ENCODE measurements at places on chromosomes 5 and 9. TPM values are rescaled to one million over a fixed set of nuclear protein-coding genes. Genes with fewer than 3 reads are reported as not detected.

GABRP gene
- not detected for total RNA-seq

CDKN2B gene
- total RNA-seq, result 1.4 TPM

ACSL6 gene
- 2.5 TPM for total RNA-seq

TMEM167A gene
- 78.7 TPM for total RNA-seq

IGIP gene
- 2.4 TPM for total RNA-seq

C9orf50 gene
- not detected for total RNA-seq

GRCh38 chr5:142104491-142104890 is 4.1 kb upstream of the NDFIP1 start:
- no peaks in the 10 kb centered on the region for H3K36me3 ChIP-seq
- DNase-seq, result no peak
- H3K4me1 ChIP-seq, result peaks cover 9% of the 10 kb centered on the region
- H3K4me3 ChIP-seq, result no peak overlapping the region

DNA sequence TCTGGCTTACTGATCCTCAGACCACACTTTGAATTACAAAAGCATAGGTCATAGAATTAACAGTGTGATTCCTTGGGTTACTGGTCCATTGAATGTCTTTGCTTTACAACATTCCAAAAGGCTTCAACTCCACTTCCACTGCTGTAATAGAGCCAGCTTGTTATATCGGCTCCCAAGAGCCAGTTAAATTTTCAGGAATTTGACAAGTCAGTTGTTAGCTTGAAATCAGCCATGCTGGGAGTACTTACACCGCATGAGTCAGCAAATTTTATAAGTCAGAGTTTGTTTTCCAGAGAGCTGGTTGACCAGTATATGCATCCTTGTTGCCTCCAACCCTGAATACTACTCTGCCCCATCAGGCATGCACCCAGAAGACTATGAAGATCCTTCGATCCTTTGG is 73.1 kb downstream of the FOXB2 start:
- H3K36me3 ChIP-seq, result no peaks in the 10 kb centered on the region
- no peak overlapping the region for H3K4me3 ChIP-seq

GRCh38 chr9:122158202-122158601 is 1.4 kb downstream of the NDUFA8 start:
- peak; percentile 59 for DNase-seq
- H3K4me3 ChIP-seq, result 0 out of 2 replicates have a peak overlapping the region, but pooled peaks have one; percentile 22
- no peaks in the 10 kb centered on the region for H3K36me3 ChIP-seq

- H3K36me3 ChIP-seq, result no peaks in the 10 kb centered on the region
- no peak overlapping the region for H3K4me3 ChIP-seq
- no peaks in the 10 kb centered on the region for H3K27me3 ChIP-seq
- DNase-seq, result no peak
Observed at GRCh38 chr5:120293796-120294195, 170.3 kb upstream of the PRR16 start.

DNA sequence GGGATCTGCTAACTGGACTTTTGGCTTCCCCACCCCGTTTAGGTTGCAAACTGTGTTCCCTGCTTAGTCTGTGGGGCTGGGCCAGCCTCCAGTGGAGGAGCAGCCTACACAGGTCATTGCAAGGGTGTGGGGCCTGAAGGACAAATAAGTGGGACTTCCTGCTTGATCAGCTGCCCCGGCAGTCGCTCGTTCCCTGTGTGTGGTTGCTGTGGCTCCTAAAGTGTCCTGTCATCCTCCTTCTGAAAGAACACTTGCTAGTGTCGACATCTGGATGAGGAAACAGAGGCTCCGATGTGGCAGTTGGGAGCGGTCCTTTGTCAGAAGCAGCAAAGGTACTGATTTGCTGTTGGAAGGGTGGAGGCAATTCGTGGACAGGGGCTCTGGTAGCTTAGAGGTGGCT is 88.9 kb upstream of the TBCA start:
- H3K4me1 ChIP-seq, result no peaks in the 10 kb centered on the region
- peaks cover 50% of the 10 kb centered on the region for H3K27me3 ChIP-seq
- H3K36me3 ChIP-seq, result no peaks in the 10 kb centered on the region
- H3K4me3 ChIP-seq, result no peak overlapping the region
- no peak overlapping the region for H3K27ac ChIP-seq
- DNase-seq, result no peak

GRCh38 chr5:119554597-119554996 is 74.8 kb upstream of the FAM170A start:
- no peak for DNase-seq
- H3K4me1 ChIP-seq, result no peaks in the 10 kb centered on the region
- H3K27ac ChIP-seq, result no peak overlapping the region
- H3K36me3 ChIP-seq, result no peaks in the 10 kb centered on the region

DNA sequence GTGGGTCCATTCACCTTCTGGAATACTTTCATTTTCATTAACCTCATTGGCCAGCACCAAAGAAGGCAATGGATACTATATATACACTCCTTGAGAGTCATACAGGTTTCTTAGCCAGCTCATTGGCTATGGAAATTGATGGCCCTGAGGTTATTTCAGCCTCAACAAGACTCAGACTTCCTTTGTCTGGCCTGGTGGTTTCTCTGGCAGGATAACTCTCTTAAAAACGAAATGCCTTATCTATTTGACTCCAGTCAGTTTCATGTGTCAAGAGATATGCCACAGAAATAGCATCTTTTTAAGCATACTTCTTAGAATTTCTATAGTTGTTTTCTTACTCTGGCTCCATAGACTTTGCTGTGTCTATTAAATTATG is 28.9 kb downstream of the CDH9 start:
- H3K4me3 ChIP-seq, result no peak overlapping the region
- H3K4me1 ChIP-seq, result no peaks in the 10 kb centered on the region
- no peaks in the 10 kb centered on the region for H3K36me3 ChIP-seq
- no peak for DNase-seq

DNA sequence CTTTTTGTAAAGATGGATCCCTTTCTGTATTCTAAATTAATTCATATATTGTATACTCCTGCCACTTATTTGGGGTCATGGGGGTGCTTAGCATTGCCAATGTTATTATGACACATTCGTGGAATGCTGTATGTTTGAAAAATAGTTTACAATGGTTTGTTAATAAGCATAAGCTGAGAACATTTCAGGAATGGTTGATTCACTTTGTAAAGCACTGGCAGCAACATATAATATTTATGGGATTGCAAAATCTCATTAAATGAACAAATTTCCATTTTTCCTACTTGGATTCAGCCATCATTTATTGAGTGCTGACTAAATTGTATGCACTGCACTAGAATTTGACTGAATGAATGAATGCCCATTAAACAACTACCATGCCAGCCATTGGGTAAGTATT is 215.2 kb upstream of the KLF4 start:
- no peak overlapping the region for H3K4me3 ChIP-seq
- H3K4me1 ChIP-seq, result no peaks in the 10 kb centered on the region
- no peak overlapping the region for H3K27ac ChIP-seq
- no peaks in the 10 kb centered on the region for H3K27me3 ChIP-seq
- no peaks in the 10 kb centered on the region for H3K36me3 ChIP-seq

GRCh38 chr9:113879318-113879717 is 3.2 kb downstream of the ZNF618 start:
- H3K4me1 ChIP-seq, result no peaks in the 10 kb centered on the region
- H3K27me3 ChIP-seq, result no peaks in the 10 kb centered on the region
- no peak for DNase-seq
- H3K36me3 ChIP-seq, result no peaks in the 10 kb centered on the region
- H3K27ac ChIP-seq, result no peak overlapping the region

- no peaks in the 10 kb centered on the region for H3K36me3 ChIP-seq
- H3K4me3 ChIP-seq, result no peak overlapping the region
- DNase-seq, result no peak
- no peaks in the 10 kb centered on the region for H3K27me3 ChIP-seq
- no peak overlapping the region for H3K27ac ChIP-seq
- H3K4me1 ChIP-seq, result no peaks in the 10 kb centered on the region
Observed at GRCh38 chr5:107831612-107832395, 161.1 kb upstream of the EFNA5 start.

DNA sequence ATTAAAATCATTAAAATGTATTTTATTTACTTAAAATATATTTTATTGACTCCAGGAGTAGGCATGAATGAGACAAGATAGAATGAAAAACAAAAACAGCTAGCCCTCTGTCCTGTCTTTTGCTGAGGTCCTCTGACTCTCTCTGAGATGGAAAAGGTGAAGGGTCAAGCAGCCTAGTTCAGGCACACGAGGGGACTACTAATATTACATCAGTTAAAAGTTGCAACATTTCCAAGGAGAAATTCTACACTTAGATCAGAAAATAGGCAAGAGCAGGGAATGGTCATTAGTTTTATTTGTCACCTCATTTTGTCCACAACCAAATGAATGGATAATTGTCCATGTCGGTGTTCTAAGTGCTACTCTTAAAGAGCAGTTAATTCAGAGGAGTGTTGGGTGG is 148.5 kb downstream of the CDH10 start:
- no peak for DNase-seq
- H3K27me3 ChIP-seq, result no peaks in the 10 kb centered on the region
- no peak overlapping the region for H3K27ac ChIP-seq
- no peaks in the 10 kb centered on the region for H3K36me3 ChIP-seq

GRCh38 chr5:56522169-56522568 is 289.0 kb upstream of the ANKRD55 start:
- no peaks in the 10 kb centered on the region for H3K36me3 ChIP-seq
- DNase-seq, result no peak
- no peaks in the 10 kb centered on the region for H3K27me3 ChIP-seq
- no peak overlapping the region for H3K27ac ChIP-seq

DNA sequence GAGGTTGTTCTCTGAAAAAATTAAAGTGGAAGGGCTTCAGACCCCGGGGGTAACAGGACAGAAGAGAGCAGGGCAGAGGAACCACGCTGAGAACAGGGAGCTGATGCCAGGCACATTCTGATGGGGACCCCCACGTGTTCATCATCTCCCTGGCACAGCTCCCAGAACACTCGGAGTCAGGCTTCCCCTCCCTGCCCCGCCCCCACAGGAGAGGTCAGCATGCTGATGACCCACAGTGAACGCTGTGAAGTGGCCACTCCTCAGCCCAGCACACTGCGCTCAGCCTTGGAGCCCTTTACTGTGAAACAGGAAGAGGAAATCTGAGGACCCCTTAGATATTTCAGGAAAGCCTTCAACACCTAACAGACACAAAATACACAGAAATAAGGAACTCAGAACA is 16.4 kb downstream of the RETREG1 start:
- no peaks in the 10 kb centered on the region for H3K4me1 ChIP-seq
- H3K4me3 ChIP-seq, result no peak overlapping the region
- no peak for DNase-seq
- no peak overlapping the region for H3K27ac ChIP-seq
- H3K36me3 ChIP-seq, result no peaks in the 10 kb centered on the region

GRCh38 chr9:38281196-38281595 is 111.3 kb upstream of the ALDH1B1 start:
- DNase-seq, result no peak
- H3K27ac ChIP-seq, result no peak overlapping the region
- no peaks in the 10 kb centered on the region for H3K36me3 ChIP-seq
- no peak overlapping the region for H3K4me3 ChIP-seq
- peaks cover 2% of the 10 kb centered on the region for H3K27me3 ChIP-seq

DNA sequence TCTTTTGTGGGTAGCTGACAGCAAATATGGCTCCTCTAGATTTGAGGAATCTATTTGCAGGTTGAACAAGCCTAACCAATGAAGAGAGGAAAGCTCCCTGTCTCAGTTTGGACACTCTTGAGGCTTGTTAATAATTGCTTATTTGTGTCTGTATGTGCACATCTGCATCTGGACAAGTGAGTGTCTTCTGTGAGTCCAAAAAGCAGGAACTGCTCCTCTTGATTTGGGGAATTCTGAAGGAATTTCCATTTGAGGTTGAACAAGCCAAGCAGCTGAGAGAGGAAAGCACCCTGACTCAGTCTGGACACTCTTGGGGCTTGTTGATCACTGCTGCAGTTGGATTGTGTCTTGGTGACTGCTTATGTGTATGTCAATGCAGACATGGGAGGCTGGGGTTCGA is 211.6 kb downstream of the DTWD2 start:
- H3K27me3 ChIP-seq, result no peaks in the 10 kb centered on the region
- DNase-seq, result no peak
- no peak overlapping the region for H3K4me3 ChIP-seq

- H3K4me1 ChIP-seq, result peaks cover 8% of the 10 kb centered on the region
- no peak for DNase-seq
- H3K27me3 ChIP-seq, result peaks cover 76% of the 10 kb centered on the region
- no peaks in the 10 kb centered on the region for H3K36me3 ChIP-seq
Observed at GRCh38 chr9:136287960-136288753, 15.7 kb downstream of the CCDC187 start.

DNA sequence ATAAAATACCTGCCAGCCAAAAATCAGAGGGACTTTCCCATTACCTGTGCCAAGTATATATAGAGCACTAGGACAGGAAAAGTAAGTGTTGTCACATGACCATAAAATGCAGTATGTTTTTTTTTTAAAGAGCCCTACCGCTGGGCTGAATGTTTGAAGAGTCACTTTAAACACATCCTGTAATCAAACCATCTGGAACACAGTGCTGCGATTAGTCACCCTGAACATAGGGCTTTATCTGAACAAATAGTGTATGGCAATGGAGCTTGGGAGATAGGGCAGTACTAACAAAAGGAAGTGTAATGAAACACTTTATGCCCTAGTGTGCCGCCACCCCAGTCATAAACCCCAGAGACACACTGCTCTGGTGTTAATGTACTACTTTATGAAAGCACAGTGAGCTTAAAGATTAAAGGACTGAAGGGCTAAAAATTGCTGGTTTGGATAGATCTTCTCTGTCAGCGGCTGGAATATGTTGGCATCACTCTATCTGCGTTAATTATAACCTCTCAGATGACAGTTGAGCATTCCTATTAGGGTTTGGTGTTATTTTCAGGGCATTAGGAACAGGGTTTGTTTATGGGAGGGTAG is 90.4 kb downstream of the ZNF608 start:
- H3K4me3 ChIP-seq, result no peak overlapping the region
- H3K36me3 ChIP-seq, result no peaks in the 10 kb centered on the region
- DNase-seq, result peak; percentile 97
- H3K27ac ChIP-seq, result peak overlapping the region; percentile 60
- H3K4me1 ChIP-seq, result peaks cover 96% of the 10 kb centered on the region

GRCh38 chr5:43560128-43560527 is 3.3 kb upstream of the PAIP1 start:
- no peaks in the 10 kb centered on the region for H3K27me3 ChIP-seq
- peaks cover 16% of the 10 kb centered on the region for H3K4me1 ChIP-seq
- H3K4me3 ChIP-seq, result no peak overlapping the region
- H3K27ac ChIP-seq, result no peak overlapping the region

GRCh38 chr9:99385814-99386279 is 163.8 kb downstream of the SEC61B start:
- H3K4me3 ChIP-seq, result no peak overlapping the region
- H3K36me3 ChIP-seq, result no peaks in the 10 kb centered on the region
- no peak overlapping the region for H3K27ac ChIP-seq
- peaks cover 24% of the 10 kb centered on the region for H3K4me1 ChIP-seq
